ENCODE measurements at places on chromosomes 6 and 20. TPM values are rescaled to one million over a fixed set of nuclear protein-coding genes. Genes with fewer than 3 reads are reported as not detected.

GRCh38 chr6:37303891-37304503 is 46.1 kb upstream of the TMEM217 start:
- no peak for DNase-seq
- H3K4me1 ChIP-seq = peaks cover 5% of the 10 kb centered on the region
- H3K27ac ChIP-seq = no peak overlapping the region

- no peak overlapping the region for H3K27ac ChIP-seq
- H3K36me3 ChIP-seq = no peaks in the 10 kb centered on the region
- no peak overlapping the region for H3K4me3 ChIP-seq
- peaks cover 32% of the 10 kb centered on the region for H3K4me1 ChIP-seq
- no peaks in the 10 kb centered on the region for H3K27me3 ChIP-seq
Measured at GRCh38 chr6:43728586-43728985, 41.0 kb upstream of the MRPS18A start.

DNA sequence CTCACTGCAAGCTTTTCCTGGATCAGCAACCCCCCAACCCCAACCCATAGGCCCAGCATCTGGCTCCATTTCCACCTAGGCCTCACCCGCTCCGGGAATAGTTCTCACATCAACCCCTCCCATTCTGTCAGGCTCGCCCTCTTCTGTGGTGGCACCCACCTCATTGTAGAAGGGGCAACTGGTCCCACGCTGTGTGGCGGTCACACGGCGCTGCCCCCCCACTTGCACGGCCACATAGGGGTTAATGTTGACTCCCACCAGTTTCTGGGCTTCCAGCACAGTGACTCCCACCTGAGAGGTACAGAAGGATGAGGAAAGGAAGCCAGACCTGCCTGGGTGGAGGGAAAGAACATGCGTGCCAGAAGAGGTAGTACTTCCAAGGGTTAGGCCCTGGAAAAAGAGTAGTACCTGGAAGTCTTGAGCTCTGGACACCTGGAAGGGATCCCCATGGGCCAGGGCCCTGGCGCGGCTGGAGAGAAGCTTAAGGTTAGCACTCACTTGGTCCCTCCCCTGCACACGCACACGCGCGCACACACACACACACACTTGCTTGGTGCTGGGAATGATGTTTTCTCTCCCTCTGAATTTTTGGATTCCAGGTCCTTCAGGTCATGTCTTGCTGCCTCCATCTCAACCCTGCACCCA is 12.7 kb upstream of the SPAG4 start:
- no peak overlapping the region for H3K4me3 ChIP-seq
- no peak for DNase-seq
- H3K27ac ChIP-seq = no peak overlapping the region
- H3K4me1 ChIP-seq = peaks cover 31% of the 10 kb centered on the region

- no peaks in the 10 kb centered on the region for H3K36me3 ChIP-seq
- no peak overlapping the region for H3K4me3 ChIP-seq
- H3K27ac ChIP-seq = no peak overlapping the region
- DNase-seq = no peak
- H3K27me3 ChIP-seq = no peaks in the 10 kb centered on the region
- peaks cover 6% of the 10 kb centered on the region for H3K4me1 ChIP-seq
Measured at GRCh38 chr6:79455446-79455845, 81.8 kb downstream of the LCA5 start.

DNA sequence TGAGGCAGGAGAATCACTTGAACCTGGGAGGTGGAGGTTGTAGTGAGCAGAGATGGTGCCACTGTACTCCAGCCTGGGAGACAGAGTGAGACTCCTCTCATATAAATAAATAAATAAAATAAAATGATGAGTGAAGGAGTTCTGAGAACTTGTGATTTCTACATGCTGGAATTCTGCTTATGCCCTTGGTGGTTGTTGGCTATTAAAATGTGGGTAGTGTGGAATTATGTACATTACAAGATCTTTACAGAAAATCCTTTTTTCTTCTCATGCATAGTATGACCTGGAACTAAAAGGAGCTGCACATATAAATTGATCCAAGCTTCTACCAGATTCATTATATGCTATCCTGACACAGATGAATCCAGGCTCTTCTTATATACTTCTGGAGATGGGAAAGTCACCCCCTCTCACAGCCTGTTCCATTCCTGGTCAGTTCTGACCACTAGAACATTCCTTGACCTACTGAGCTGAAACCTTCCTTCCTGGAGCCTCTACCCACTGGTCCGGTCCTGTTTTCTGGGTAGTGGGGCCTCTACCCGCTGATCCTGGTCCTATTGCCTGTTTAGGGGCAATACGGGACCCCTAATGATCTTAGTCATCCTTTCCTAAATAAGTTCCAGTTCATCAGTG is 37.7 kb upstream of the TAF8 start:
- no peak overlapping the region for H3K27ac ChIP-seq
- no peak for DNase-seq
- no peaks in the 10 kb centered on the region for H3K36me3 ChIP-seq
- H3K27me3 ChIP-seq = no peaks in the 10 kb centered on the region
- peaks cover 11% of the 10 kb centered on the region for H3K4me1 ChIP-seq

GRCh38 chr20:32470025-32470861 is 112.1 kb downstream of the ASXL1 start:
- no peaks in the 10 kb centered on the region for H3K27me3 ChIP-seq
- no peaks in the 10 kb centered on the region for H3K36me3 ChIP-seq

DNA sequence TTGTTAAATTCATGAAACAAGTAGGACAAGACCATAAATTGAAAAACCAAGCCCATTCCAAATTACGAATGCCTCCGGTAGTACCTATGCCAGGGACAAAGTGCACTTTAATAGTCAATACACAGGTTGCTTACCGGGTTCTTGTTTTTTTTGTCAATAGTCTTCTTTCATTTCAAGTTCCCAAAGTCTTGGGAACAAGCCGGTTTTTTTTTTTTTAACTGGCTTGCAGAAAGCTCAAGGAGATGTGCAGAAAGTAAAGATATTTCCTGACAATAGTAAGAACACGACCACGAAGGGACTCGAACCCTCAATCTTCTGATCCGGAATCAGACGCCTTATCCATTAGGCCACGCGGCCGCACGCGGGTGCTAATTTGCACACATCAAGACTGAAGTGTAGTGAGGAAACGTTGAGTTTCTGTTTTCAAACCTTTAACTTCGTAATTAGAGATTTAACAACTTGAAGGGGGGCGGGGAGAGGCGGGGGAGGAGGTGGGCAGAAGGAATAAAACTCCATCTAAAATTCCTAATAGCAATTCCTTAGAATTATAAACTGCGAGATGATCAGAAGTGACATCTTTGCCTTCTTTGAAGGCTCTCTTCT is 181.0 kb downstream of the TRIM27 start:
- H3K27me3 ChIP-seq = peaks cover 4% of the 10 kb centered on the region
- no peak overlapping the region for H3K27ac ChIP-seq
- no peaks in the 10 kb centered on the region for H3K4me1 ChIP-seq

GRCh38 chr6:135624402-135625295 is 127.1 kb upstream of the AHI1 start:
- H3K27me3 ChIP-seq = no peaks in the 10 kb centered on the region
- H3K27ac ChIP-seq = no peak overlapping the region
- DNase-seq = no peak
- H3K4me3 ChIP-seq = no peak overlapping the region
- no peaks in the 10 kb centered on the region for H3K36me3 ChIP-seq

DNA sequence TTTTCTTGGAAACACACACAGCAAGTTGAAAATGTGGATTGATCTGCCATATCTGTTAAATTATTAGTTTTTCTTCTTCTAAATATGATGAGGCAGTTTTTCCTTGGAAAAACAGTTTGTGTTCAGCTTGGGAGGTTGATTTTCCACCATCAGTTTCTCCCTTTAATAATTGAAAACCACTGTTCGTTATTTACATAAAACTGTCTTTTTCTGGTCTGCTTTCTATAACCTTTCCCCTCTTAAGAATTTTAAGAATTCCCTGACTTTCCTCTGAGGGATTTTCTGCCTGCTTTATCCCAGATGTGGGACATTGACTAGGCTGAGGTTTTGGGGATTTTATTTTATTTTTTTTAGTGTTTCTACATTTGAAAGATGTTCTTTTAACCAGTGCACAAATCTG is 27.2 kb downstream of the DSE start:
- H3K4me1 ChIP-seq = peaks cover 17% of the 10 kb centered on the region
- no peak overlapping the region for H3K27ac ChIP-seq
- H3K36me3 ChIP-seq = no peaks in the 10 kb centered on the region
- H3K4me3 ChIP-seq = no peak overlapping the region
- no peak for DNase-seq
- H3K27me3 ChIP-seq = no peaks in the 10 kb centered on the region

The PREP gene
- total RNA-seq = 24.2 TPM
